Femur (tissue), 1 donor: ENCODE measurements at places on chromosomes 1 and 21.

GRCh38 chr1:224170748-224171478 is 12.1 kb upstream of the DEGS1 start:
- DNase-seq = no peak

DNA sequence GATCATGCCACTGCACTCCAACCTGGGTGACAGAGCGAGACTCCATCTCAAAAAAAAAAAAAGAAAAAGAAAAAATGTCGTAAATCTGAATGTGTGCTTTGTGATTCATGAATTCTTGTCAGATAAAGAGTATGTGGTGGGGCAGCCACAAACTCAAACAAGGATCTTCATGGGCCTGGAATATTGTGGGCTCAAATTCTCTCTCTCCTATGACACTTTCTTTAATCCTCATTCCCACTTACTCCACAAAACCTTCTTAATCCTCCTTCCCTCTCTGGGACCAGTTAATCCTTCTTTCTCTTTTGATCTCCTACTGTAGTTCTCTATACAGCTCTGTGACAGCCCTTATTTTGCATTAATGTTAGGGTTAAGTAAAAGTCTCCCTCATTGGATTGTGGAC is 112.3 kb downstream of the AK5 start:
- no peak for DNase-seq

GRCh38 chr1:203172184-203173010 is 3.2 kb downstream of the MYBPH start:
- DNase-seq = peak; percentile 73

DNA sequence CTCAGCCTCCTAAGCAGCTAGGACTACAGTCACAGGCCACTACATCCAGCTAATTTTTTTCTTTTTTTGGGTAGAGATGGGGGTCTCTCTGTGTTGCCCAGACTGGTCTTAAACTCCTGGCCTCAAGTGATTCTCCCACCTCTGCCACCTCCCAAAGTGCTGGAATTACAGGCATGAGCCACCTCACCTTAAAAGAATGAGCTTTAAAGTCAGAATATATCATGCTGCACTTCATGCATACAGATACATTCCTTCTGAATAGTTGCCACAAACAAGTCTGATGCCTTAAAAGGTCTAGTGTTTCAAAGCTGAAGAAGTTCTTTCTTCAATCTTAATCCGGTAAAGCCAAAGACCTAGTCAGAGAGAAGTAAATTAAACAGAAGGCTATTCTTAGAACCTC is 23.8 kb upstream of the CPLANE2 start:
- DNase-seq = no peak

- DNase-seq = peak; percentile 76
These were observed 16.7 kb downstream of the ALX3 start for GRCh38 chr1:110053552-110054428.

DNA sequence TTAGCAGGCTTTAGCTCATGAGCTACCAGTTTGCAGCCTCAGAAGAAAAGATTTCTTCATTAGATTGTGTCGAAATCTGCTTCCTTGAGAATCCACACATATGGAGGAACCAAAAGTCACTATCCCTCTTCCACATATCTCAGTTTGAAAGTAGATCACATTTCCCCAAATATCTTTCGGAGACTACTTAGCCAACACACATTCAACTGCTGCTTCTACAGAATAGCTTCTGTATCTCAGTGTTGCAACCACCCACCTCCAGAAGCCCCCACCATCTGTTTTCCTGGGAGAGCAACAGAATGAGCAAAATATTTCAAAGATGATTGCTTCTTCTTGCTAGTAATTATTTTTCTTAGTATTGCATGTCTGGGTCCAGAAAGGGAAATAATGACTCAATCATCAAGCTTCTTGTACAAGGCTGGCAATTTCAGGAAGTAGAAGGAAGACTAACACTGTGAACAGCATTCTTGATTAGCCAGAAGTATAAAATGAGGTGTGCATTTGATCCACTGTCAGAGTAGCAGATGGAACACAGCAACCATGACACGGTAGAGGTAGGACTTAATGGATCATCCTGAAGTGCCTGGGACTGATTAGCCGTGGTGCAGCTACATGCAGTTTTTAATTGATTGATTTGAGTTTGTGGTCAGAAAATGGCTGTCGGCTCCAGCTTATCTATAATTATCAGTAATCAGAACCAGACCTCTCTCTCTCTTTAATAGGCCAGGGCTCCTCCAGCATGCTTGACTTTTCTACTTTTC is 24.9 kb downstream of the ZC3H11B start:
- no peak for DNase-seq

DNA sequence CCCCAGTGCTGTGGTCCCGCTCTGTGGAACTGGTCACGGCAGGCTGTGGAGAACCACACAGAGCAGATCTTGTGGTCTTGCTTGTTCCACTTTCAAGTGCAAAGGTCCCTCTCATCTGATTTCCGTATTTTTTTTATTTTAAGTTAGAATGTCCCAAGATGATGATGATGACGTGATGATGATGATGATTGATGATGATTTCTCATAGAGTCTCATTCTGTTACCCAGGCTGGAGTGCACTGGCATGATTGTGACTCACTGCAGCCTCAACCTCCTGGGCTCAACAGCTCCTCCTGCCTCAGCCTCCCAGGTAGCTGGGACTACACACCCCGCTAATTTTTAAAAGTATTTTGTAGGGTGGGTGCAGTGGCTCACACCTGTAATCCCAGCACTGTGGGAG is 12.2 kb downstream of the EVA1C start:
- no peak for DNase-seq

GRCh38 chr1:161273402-161273801 is 14.9 kb downstream of the PCP4L1 start:
- no peak for DNase-seq

GRCh38 chr1:7831458-7831857 is 21.4 kb downstream of the UTS2 start:
- no peak for DNase-seq

DNA sequence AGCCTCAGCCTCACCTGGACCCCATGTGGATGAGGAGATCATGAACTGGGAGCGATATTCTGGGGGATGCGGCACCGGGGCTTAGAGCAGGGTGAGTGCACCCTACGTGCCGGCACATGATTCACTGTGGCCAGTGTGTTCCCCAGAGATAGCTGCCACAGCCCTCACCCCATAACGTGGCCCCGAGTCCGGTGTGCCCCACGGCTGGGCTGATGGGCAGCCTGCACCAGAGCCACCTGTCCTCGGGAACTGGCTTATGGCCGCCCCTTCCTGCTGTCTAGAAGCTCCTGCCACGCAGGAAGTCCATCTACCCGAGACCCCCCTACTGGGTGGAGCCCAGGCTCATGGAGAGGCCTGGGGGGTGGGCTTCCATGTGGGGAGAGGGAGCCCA is 39.1 kb upstream of the SLC19A1 start:
- no peak for DNase-seq

- no peak for DNase-seq
These were observed 228.8 kb upstream of the ADGRL2 start for GRCh38 chr1:81571946-81572345.

GRCh38 chr21:35510957-35511695 is 462.0 kb upstream of the RUNX1 start:
- DNase-seq = no peak

GRCh38 chr21:42258885-42259407 is 40.0 kb downstream of the ABCG1 start:
- no peak for DNase-seq

- DNase-seq = no peak
These were observed 204.2 kb upstream of the RRP15 start for GRCh38 chr1:218080863-218081262.

DNA sequence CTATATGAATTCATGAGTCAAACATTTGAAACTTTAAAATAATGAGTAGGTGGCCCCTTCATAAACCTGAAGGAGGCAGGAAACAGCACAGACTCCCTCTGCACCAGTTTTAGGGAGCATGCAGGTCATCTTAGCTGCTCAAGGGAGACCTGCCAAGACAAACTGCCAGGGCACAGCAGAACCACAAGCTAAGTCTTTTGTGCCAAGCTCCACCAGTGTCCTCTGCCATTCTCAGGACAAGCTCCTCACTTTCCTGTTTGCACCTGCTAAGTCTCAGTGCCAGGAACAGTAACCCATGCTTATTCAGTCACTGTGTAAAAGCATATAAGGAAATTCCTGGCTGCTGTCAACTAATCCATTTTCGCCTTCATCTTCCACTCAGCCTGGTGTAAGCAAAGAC is 368.9 kb downstream of the SEC16B start:
- DNase-seq = no peak

GRCh38 chr1:22241250-22241649 is 98.4 kb upstream of the WNT4 start:
- DNase-seq = no peak

DNA sequence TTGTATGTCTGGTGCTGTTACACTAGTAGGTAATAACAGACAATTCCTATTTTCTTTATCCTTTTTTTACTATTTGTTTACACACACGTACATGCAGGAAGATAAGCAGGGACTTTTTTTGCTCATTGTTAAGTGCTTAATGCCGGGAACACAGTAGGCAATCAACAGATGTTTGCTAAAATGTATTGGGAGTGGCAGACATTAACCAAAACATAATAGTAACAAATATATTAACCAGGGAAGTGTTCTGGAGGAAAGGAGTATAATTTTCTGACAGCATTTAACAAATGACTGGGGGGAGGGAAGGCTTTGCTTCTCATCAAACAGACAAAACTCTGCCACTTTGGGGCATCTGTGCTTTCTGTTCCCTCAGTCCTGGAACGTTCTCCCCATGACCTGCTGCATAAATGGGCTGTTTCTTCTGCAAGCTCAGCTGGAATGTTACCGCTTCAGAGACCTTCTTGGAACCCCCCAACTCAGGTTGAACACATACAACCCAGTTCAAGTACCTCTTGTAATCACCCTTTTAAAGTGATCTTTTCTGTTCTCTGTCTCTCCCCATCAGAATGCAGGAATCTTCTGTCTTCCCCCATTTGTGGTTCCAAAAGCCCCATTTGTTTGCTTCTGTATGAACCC is 2.1 kb downstream of the CR1L start:
- no peak for DNase-seq

DNA sequence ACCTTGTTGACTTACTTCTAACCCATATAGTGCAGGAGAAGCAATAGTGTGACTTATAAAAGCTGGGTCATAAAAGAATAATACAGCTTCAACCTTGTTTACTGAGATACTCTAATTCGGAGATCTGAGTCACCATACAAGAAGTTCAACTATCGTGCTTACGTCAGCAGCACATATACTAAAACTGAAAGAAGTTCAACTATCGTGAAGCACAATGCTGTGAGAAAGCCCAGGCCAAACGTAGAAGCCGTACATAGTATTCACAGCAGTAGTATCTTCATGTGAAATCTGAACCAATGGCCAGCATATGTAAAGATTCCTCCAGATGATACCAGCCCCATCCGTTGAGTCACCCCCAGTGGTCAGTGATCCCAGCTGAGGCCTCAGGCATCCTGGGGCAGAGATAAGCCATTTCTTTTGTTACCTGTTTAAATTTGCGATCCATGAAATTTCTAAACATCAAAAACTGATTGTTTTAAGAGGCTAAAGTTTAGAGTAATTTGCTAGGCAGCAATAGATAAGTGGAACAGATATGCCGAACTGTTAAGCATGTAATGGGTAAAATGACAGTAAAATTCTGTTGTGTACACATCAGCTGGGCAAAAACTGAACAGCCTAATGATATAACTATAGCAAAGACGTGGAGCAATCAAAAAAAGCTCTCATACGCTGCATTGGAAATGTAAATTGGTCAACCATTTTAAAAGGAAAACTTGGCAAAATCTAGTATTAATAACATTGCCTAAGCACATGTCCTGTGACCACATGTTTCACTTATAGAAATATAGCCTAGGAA is 53.9 kb upstream of the SAMD13 start:
- no peak for DNase-seq

DNA sequence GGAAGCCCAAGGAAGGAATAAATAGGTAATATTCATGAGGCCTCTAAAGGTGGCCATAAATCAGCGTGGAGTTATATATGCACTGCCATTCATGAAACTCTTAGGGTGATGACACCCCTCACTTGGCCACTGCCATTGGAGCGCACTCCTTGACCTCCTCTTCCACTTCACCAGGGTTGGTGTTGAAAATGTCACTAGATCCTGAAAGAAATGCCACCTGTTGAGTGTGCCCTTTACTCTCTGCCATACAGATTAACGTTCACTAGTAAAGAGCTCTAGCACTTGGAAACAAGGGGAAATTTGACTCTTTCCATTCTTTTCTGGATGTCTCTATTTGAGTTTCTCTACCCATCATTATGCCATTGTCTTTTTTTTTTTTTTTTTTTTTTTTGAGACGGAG is 83.5 kb upstream of the GREM2 start:
- no peak for DNase-seq

GRCh38 chr1:65440322-65440900 is 19.9 kb downstream of the LEPR start:
- no peak for DNase-seq

DNA sequence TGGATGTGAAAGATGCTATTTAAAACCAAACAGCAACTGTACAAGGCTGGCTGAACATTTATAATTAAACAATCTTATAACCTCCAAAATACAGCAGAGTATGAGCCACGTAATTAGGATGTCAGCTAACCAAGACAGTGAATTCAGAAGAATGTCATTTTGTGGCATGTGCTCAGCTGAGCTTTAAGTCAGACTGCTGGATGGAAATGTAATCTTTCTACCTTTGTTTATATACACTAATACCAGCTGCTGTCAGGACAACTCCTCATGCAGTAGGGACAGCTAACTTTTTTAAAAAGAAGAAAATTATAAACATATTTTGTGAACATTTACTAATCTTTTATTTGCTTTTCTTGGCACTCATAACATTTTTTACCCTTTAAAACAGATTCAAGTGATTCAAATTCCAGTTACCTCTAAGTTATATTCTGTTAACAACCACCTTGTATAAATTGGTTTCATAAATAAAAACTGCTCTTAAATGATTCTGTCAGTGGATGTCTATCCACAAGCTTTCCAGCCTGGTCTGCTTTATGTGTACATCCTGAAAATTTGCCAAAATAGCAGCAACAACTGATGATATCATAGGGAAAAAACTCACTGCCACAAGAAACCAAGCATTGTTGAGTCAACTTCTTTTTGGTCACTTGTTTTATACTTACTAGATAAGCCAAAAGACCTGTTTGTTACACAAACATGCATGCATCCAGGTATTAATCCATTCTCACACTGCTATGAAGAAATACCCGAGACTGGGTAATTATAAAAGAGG is 36.1 kb downstream of the DPH5 start:
- no peak for DNase-seq

GRCh38 chr1:176522310-176522845 is 59.4 kb downstream of the PAPPA2 start:
- no peak for DNase-seq

DNA sequence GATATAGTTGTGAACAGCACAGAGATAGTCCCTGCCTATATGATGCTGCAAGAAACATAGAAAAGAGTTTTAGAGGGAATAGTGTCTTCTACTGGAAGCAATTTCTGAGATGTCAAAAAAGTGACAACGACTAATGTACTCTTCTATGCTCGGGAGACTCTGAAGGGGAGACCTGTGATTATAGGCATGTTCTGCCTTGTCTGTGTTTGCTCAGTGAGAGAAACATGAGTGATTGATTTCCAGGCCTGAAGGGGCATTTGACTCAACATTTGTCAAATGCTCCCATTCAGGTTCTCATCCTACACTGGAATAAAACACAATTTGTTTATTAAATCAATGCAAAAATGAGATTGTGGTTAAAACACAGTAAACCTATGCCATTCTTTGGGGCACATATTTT is 131.8 kb downstream of the CTH start:
- DNase-seq = no peak
